ENCODE measurements at places on chromosomes 6 and 20. TPM values are rescaled to one million over a fixed set of nuclear protein-coding genes. Genes with fewer than 3 reads are reported as not detected.
A peak's percentile ranks its signal among the peaks of the same experiment; 100 is the strongest.

GRCh38 chr6:125154761-125155135 lies 1.2 kb downstream of the TPD52L1 start:
- DNase-seq, result peak; percentile 39

- DNase-seq, result peak; percentile 20
These were observed 440.3 kb upstream of the HS3ST5 start for GRCh38 chr6:114783083-114783482.

DNA sequence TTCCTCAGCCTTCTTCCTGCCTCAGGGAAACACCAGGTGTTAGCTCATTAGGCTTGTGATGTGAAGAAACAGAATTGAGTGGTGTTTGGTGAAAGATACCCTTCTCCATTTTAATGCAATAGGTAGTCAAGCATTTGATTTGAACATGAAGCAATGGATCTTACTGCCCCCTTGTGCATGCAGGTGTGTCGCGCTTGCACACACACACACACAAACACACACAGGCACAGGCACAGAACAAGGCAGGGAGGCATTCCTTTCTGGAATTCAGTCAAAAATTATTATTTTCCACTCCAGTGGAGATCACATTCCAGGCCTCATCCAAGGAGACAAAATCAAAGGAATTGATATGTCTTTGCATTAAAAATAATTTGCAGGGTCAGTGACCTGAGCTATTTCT lies 667.0 kb upstream of the MARCKS start:
- DNase-seq, result peak; percentile 24

- DNase-seq, result peak; percentile 70
These were observed 121.6 kb downstream of the MOXD1 start for GRCh38 chr6:132279592-132280139.

- peak; percentile 62 for DNase-seq
These were observed 25.6 kb upstream of the IER3 start for GRCh38 chr6:30769853-30770524.

DNA sequence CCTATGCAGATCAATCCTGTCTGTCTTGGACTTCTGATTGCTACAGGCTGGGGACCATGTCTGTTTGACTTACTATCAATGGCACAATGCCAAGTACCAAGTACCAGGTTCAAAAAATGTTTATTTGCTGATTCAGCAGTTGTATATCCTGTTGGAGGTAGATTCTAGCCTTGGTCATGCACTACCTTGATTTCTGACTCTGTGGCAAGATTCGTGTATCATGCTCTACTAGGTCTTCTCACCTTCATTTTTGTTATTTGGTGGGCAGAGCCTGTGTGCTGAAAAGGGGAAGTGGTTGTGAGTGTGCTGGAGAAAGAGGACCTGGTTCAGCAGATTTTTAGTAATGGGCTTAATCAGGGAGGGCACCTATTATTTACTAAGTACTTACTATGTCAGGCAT lies 192.4 kb upstream of the MYLIP start:
- DNase-seq, result no peak

GRCh38 chr6:111590209-111590980 lies 15.3 kb downstream of the TRAF3IP2 start:
- no peak for DNase-seq

DNA sequence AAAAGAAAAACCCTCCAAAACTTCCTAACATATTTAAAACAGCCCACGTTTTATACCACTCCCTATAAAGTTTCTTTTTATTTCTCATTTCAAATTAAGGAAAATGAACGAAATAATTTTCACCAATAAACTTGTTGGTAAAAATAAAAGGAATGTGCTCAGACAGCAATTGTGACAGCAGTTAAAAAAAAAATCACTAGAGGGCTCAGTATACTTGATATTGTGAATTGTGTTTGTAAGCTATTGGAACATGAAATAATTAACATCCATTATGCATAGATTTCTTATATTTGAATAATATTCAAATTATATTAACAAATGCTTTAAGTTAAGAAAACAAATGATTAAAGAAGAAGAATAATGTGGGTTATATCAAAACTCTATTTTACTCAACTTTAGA lies 105.5 kb downstream of the ASCC3 start:
- DNase-seq, result no peak

- DNase-seq, result peak; percentile 79
These were observed 309.2 kb downstream of the CDC5L start for GRCh38 chr6:44696686-44697085.

- DNase-seq, result peak; percentile 62
These were observed 1.0 kb downstream of the LOC128125822 start for GRCh38 chr6:63573076-63573898.

GRCh38 chr20:43571771-43572170 lies 12.9 kb downstream of the SGK2 start:
- no peak for DNase-seq

The ZNF337 gene
- total RNA-seq, result 12.3 TPM

The BNIP5 gene
- not detected for total RNA-seq

The HLA-DQB1 gene
- total RNA-seq, result not detected

The SEMG1 gene
- not detected for total RNA-seq

The CD40 gene
- 0.72 TPM for total RNA-seq

The ALDH5A1 gene
- 0.68 TPM for total RNA-seq
